ENCODE measurements at places on chromosomes 7 and 10.

DNA sequence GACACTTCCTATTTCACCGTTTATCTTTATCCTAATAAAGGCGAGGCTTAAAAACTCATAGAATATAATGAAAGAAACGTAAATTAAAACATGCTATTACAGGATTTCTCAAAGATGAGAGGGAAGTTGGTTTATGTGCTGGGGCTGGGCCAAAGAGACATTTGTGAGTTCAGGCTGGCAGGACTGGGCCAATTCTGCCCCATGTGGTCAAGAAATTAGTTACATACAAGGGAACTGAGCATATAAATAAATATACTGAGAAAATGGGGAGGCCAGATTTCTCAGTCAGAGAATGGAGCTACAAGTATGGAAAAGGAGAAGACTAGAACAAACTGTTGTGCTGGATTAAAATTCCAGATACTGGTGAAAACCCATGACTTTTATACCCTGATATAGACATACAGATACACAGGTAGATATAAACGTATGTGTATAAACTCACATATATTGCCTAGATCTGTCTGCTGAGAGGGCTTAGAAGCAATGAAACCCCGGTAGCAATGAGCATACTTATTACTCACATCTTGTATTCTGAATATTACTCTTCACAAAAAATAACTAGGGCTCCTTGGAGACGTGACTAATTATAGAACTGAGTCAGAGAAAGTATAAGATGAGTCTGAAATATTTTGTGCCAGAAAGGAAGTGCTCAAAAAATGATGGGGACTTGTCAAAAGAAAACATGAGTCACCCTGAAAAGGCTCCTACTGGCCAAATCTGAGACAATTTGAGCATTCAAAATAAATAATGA lies 155.7 kb upstream of the FGFR2 start:
- DNase-seq, result no peak

DNA sequence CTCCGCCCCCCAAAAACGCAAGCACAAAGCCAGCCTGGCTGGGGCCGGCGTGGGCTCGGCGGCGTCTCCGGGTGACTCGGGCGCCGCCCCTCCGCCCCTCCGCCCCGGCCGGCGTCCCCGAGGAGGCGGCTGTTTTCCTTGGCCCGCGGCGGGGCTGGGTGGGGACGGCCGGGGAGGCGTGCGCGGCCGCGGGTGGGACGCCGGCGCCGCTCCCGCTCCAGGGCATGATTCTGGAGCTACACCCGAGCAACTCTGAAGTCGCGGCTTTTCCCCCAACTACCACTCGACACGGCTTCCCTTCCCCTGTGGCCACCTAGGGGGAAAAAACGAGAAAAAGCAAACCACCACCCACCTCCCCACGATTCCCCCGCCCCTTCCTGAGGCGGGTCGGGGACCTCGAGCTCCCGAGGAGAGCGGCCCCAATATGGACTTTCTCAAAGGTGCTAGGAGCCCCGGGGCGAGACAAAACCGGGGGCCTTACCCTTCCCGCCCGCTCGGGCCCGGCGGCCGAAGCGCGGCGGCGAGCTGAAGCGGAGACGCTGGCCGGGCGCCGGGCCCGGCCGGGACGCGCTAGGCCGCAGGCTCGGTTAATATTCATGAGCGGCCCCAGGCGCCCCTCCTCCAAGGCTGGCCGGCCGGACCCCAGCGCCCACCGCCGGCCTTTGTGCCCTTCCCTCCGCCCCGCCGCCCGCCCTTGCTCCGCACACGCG lies 856 bp downstream of the ARHGAP21 start:
- no peak for DNase-seq

DNA sequence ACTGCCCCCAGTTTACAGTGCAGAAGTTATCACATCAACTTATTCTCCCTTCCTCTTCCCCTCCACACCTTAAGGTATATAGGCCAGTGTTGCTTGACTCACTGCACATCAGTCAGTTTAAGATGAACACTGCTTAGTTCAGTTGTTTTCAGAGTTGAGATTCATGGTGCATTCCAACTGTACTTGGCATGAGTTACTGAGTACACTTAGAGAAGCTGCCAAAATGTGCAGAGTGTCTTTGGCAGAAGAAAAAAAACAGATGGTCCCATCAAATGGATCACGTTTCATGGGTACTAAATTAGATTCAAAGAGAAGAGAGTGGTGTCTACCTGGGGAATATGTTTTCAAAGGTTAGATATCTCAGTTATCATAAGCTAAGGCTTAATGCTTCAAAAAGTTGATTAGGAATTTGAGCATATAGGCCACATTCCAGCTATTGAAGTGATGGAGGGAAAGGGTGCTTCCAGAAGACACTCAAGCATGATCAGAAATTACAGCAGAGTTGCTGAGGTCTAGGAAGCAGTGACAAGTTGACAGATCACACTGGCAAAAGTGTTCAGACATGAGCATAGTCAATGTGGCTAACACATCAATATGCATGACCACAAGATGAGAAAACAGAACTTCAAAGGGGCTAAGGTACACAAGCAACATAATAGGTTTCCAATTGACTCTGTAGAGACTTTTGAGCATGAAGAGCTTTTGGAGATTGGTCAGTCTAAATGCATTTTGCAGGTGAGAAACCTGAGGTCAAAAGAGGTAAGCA lies 579.2 kb upstream of the CELF2 start:
- no peak for DNase-seq

- DNase-seq, result no peak
These were observed 410.0 kb upstream of the RNF32 start for GRCh38 chr7:156230576-156230975.

DNA sequence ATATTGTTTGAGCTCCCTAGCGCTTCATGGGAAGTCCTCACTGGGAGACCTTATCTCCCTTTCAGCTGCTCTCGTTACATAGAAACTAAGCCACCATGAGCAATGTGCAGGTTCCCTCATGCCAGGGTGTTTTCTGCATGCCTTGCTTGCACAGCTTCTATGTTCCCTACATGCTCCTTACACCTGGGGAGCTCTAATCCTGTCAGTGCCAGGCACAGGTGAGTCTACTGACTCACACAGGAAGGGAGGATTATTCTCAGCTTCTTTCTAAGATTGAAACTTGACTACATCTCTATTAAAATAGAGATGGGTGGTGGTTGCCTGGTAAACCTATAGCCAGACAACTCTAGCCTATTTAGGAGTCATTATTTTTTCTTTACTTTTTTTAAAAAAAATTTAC lies 375.7 kb upstream of the CDC14C start:
- no peak for DNase-seq

GRCh38 chr7:158355456-158356065 lies 232.1 kb downstream of the PTPRN2 start:
- DNase-seq, result no peak

DNA sequence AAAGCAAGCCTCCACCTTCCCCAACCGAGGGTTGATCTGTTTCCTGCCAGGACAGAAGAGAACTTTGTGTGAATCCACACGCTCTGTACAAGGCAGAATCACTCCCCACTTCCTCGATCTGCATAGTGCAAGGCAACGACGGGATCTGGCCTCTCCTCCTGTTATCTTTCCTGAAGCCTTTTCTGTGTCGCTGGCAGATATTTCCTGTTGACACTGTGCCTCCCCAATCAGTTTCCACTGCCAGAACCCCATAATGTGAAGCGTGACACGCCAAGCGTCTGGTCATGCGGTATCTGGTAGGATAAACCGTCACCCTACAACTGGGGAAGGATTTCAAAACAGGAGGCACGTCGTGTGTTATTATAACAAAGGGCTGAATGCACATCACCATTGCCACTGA lies 57.2 kb downstream of the FAM171A1 start:
- DNase-seq, result no peak

GRCh38 chr10:34024693-34025425 lies 690.4 kb upstream of the NRP1 start:
- DNase-seq, result no peak

DNA sequence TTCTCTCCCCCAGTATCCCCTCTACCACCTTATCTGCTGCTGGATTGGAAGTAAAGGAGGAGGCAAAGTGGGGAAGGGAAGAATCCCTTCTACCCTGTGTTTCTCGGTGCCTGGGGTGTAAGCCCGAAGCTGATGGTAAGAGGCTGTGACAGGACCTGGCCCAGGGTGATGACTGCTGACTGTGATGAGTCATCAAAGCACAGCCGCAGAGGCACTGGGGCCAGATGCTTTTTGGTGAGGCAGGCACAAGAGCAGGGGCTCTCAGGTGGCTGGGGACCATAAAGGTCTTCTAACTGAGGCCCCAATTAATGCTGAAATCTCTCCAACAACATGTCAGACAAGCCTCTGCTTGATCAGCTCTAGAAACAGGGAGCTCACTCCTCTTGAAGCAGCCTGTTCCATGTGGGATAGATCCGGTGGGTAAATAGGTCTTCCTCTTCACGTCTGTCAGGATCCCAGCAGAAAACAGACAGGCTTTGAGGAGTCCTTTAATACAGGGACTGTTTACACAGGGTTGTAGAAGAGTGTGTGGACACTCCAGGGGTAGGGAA lies 86.1 kb upstream of the PCBD1 start:
- DNase-seq, result peak; percentile 9

DNA sequence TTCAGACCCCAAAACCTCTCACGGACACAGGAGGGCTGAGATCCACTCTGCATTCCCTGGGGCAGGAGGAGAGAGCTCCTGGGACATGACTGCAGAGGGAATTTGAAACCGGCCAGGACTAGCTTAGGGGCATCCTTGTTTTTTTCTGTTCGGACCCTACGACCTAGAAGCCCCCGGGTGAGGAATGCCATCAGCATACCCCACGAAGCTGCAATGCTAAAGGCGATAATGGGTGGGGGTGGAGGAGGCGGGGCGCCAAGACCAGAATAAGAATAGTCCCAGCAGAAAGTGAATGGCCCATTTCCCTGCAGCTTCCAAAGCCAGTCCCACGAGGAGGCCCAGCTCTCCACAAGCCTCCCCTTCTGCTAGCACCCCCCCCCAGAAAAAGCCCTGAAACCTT lies 4.0 kb downstream of the PDGFA start:
- no peak for DNase-seq

DNA sequence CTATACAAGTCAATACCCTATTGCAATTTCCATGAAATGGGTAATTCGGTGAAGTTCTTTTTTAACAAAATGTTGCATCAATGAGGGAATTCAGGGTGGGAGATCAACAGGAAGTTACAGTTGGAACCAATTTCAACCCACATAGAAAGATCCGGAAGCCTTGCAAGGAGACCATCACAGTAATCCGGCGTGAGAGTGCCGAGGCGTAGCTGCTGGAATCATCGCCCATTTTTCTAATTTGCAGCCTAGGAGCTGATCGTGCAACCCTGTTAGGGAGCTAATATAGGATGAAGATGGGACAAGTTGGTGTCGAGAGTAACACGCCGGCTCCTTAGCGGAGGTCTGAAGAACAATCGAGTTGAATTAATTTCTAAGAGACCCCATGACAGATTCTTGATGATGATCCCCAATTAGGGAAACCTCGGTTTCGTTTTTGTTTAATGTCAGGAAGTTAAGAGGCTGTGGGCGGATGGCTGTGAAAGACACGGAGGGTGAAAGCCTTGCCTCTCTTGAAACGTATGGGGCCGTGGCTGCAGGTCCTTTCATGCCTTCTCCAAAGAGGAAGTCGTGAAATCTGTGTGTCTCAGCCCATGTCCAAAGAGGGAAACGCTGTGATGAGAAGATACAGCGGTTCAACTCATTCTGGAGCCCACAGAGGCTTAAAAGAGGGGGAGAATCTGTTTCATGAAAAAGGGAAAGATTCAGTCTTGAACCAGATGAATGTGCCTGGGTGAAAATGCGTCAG lies 51.2 kb upstream of the CARD11 start:
- DNase-seq, result no peak

GRCh38 chr7:11193131-11193867 lies 219.6 kb downstream of the PHF14 start:
- DNase-seq, result no peak

DNA sequence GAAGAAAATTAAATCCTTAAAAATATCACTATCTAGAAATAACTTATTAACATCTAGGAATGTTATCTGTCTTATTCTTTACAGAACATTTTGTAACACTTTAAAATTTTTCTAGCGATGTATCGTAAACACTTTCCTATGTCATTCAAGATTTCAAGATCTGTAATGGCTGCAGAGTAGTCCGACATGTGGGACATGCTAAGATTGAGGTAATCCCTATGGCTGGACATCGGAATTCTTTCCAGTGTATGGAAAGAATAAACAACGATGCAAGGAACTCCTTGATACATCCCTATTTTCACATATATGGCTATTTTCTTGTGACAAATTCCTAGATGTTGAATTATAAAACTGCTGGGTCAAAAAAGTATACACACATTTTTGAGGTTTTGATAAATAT lies 37.5 kb downstream of the GNA12 start:
- no peak for DNase-seq

DNA sequence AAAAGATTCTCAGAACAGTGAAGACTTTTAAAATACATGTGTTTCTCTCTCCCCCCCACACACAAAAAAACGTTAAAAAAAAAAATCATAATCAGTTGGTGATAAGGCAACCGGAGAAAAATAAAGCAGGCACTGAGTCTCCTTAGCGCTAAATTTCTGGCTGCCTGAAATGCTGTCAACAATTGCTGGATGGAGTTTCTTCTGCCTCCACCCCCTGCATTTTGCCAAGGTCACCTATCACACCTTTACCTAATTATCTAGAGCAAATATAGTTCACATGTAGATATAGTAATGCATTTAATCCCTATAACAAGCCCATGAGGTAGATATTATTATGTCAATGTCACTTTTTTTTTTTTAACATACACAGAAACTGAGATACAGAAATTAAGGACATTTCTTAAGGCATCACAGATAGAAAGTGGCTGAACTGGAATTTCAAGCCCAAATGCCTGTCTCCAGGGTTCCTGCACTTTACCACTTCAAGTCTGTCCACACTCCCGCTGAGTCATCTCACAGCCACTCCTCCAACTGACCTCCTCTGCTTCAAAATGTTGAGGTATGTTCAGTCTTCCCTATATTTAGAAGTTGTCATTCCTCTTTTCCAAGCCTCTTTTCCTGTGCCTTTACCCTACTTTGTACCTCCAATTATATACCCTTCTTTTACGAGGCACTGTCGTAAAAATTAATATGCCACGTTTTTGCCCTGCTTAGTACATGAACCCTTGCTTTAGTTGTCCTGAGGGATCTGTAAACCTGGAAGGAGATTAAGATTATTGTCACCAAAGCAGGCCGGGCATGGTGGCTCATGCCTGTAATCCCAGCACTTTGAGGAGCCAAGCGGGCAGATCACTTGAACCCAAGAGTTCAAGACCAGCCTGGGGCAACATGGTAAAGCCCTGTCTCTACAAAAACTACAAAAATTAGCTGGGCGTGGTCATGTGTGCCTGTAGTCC lies 72.8 kb upstream of the MPP7 start:
- no peak for DNase-seq

DNA sequence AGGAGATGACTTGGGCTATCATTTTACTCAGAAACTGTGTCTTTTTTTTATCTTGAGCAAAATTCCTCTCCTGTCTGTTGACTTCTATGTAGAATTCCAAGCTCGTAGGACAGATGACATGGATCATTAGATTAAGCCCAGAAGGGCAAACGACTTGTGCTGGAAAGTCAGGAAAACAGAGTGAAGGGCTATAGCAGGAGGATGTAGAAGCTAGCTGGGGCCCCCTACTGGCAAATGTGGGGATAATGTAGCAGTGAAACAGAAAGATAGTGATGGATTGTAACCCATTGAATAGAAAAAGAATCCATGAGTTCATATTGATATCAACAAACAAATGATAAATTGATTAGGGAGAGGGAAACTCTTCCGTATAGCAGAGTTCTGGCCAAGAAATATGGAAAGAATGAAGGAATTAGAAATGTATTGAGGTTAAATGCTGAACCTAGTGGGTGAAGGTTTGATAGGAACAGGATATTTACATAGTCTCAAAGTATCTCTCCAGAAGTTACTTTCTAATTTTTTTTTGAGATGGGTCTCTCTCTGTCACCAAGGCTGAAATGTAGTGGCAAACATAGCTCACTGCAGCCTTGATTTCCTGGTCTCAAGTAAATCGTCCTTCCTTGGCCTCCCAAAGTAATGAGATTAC lies 103.6 kb downstream of the LYZL1 start:
- no peak for DNase-seq

- DNase-seq, result no peak
These were observed 323.3 kb upstream of the KAT6B start for GRCh38 chr10:74502963-74503608.
